ENCODE measurements at places on chromosomes 4 and X.

- no peak for DNase-seq
Measured at GRCh38 chr4:129355516-129355915, 259.6 kb downstream of the C4orf33 start.

DNA sequence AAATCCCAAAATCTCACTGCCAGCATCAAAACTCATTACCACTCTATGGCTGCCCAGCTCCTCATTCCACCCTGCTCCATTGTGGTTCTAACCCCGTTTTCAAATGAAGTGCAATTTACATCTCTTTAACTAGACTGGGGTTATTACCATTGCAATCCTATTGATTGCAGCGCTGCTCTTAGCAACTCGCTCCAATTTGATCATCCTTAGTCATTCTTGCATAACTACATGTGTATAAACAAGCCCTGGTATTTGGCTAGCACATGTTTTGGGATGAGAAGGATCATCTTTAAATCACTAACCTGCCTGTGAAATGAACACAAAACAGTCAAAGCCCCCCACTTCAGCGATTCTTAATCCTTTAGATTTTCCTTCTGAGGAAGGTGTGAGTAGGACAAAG is 340.1 kb upstream of the PPARGC1A start:
- no peak for DNase-seq

DNA sequence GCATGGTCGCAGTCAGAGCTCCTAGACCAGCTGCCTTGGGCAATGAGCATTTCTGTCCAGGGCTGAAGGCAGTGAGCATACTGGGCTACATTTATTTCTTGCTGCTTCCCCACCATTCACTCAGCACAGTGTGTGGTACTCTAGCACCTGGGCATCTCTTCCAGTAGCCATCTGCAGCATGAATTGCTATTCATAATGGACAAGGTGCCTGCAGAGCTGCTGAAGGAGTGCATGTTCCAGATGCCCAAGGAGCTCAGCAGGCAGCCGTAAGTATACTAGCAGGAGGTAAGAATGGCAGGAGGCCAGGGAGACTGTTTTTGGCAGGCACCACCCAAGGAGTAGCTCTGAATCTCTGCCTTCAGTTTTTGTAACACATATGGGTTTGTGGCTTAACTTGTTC is 110.4 kb upstream of the RXFP1 start:
- no peak for DNase-seq

DNA sequence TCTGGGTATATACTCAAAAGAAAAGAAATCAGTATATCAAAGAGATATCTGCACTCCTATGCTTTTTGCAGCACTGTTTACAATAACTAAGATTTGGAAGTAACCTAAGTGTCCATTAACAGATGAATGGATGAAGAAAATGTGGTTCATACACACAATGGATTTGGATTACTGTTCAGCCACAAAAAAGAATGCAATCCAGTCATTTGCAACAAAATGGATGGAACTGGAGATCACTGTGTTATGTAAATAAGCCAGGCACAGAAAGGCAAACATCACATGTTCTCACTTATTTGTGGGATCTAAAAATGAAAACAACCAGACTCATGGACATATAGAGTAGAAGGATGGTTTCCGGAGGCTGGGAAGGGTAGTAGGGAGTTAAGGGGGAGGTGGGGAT is 17.6 kb upstream of the NXT2 start:
- DNase-seq = no peak

DNA sequence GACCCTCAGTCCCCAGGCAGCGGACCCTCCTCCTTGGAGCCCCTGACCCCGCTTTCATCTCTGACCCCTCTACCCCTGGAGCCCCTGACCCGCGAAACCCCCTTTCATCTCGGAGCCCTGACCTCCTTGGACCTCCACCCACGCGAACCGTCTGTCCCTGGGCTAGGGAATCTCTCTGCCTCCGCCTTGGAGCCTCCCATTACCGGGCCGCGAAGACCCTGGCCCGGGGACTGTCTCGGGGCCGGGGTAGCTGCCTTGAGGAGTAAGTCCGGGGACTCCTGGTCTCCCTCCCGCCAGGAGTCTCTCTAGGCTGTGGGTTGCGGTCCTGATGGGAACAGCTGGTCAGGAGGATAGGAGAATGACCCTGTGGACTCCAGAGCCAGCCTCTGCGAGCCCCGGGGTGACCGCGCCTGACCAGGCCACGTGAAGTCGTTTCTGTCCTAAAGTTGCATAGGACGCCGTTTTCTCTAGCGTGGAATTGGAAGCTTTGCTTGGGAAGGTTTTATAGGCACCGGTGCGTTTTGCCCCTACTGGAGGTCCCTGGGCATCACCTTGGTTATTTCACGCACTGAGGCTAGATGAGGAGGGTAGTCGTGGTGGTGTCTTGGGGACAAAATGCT is 824 bp downstream of the TBC1D14 start:
- no peak for DNase-seq
